ENCODE measurements at places on chromosomes 1 and 21. TPM values are rescaled to one million over a fixed set of nuclear protein-coding genes. Genes with fewer than 3 reads are reported as not detected.

DNA sequence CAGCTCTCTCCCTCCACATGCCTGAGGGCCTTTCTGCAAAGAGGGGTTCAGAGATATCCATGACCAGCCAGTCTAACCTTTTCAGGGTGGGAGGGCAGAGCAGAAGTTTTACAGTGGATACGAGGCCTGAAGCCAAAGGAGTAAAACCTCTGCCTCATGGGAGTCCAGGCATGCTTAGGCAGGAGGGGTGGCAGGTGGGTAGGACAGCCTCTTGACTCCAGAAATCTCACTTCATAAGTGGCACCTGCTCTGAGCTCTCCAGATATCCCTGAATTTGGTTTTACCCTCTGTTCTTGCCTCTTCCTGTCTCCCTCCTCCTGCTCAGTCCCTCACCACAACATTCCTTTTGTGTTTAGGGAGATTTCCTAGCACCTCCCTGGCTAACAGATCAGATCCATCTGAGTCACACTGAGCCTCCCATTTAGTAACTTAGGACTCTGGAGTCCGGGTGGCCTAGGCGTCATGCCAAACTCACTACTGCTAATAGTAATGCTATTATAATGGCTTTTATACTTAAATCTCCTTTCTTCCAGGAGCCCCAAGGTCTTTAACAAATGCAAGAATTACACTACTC, 201.0 kb downstream of the HS2ST1 start:
- H3K27me3 ChIP-seq: no peaks in the 10 kb centered on the region
- no peak overlapping the region for H3K27ac ChIP-seq

DNA sequence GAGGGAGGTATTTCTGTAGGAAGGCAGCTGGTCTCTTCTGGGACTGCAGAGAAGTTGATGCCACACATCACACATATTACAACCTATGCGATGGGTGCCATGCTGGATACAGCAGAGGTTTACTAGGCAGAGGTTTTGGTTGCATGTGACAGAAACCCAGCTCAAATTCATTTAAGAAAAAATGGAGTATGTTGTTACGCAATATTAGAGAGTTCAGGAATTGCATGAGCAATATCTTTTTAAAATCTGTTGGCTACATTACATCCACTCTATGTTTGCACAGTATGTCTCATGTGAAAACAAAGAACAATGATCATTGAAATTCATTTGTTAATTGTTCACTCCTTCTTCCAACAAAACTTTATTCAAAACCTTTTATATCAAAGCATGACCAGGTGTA, 425.2 kb downstream of the RWDD3 start:
- H3K36me3 ChIP-seq: no peaks in the 10 kb centered on the region
- no peak for DNase-seq
- no peaks in the 10 kb centered on the region for H3K27me3 ChIP-seq

FABP3 gene
- total RNA-seq: 14.0 TPM

DNA sequence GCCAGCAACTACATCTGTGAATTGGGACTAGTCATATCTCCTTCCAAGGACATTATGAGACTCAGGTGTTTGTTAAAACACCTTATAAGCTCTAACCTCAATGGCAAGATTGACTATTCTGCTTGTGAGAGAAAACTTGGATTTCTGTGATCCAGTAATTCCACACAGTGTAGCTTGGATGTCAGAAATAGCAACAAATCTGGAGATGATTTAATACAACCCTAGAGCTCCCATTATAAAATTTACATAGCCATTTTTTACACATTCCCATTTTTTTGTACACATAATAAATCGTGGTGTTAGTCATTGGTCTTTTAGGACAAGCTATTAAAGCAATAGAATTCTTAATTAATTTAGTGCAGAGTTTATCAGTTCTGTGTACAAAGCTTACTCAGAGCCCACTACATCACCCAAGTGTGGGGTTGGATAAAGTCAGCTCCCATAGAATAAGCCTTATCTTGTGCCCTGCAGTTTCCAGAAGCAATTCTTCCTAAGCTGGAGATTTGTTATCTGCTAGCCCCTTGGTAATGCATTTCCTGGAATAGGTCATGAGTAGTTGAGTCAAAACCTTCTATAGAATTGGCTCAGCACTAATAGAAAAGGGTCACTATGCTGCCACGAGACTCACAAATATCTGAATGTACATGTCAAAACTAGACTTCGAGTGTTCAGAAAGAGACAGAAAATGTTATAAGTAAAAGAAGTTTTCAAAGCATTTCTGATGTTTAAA, 434.0 kb upstream of the RUNX1 start:
- DNase-seq: no peak
- no peak overlapping the region for H3K27ac ChIP-seq
- no peaks in the 10 kb centered on the region for H3K4me1 ChIP-seq

GRCh38 chr1:42430286-42431135, 25.3 kb downstream of the ZMYND12 start:
- H3K4me1 ChIP-seq: no peaks in the 10 kb centered on the region
- DNase-seq: no peak
- H3K27ac ChIP-seq: no peak overlapping the region
- no peak overlapping the region for H3K4me3 ChIP-seq
- no peaks in the 10 kb centered on the region for H3K36me3 ChIP-seq
